ENCODE measurements at places on chromosomes 4 and X.

DNA sequence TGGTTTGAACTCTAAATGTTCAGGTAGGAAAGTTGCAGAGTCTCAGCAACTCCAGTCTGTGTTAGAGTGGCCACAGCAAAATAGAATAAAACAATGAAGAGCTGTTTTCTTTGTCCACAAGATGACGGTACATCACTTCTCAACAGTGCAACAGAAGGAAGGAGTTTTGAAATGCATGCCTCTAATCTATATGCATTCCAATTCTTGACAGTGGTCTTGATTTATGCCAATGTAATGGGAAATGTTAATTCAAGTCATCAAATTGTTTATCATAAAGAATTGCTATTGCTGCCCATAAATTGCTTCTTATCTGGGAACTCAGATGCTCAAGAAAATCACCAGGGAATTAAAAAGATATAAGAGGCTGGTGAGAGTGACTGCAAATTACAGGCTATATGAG, 195.5 kb upstream of the PRPS2 start:
- no peak for DNase-seq

- DNase-seq = no peak
Measured at GRCh38 chr4:6905516-6906445, 3.8 kb upstream of the TBC1D14 start.

DNA sequence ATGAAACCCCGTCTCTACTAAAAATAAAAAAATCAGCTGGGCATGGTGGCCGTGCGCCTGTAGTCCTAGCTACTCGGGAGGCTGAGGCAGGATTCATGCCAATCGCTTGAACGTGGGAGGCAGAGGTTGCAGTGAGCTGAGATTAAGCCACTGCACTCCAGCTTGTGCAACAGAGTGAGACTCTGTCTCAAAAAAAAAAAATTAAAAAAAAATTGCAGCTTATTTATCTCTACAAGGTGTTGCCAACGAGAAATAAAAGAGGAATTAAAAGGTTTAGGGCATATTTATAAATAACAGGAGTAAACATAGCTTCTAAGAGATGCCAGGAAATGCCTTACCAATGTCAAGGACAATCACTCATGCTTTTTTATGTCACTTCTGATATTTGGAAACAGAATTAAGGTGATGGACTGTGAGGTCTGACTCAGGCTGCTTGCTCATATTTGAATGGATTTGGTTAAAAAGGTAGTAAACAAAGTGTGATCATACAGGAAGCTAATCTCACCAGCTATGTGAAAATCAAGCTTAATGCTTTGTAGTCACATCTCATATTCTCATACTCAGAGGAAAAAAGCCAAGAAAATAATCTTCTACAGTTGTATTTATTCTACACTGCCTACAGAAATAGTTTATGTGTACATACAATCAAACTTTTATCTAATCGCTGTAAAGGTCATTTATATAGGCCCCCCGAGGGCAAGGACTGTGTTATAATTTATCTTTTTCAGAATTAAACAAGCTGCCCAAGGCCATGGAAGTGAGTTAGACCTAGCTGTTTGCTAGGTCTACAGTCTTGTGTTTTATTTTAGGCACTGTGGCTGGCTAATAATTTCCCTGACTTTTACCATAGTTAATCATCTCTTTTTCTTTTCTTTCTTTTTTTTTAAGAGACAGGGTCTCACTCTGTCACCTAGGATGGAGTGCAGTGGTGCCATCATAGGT, 61.1 kb upstream of the RBMX start:
- DNase-seq = no peak

DNA sequence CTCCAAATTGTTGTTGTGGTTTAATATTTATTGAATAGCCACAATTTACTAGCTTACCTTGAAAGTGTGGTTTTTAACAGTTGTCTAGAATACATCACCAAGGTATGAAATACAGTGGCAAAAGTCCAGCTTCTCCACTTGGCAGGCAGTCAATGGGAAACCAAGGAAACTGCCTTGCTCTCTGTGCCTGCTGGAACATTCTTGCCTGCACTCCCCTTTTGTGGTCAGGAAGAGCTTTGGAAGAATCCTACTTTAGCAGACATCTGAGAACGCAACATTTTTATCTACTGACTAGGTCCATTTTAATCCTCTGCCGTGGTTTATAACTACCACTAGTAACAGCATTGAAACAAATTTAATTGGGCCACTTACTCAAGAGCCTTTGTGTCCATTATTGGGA, 64.5 kb downstream of the TENM3 start:
- no peak for DNase-seq

- DNase-seq = no peak
Measured at GRCh38 chr4:158936238-158936637, 166.6 kb upstream of the RAPGEF2 start.

GRCh38 chr4:16032396-16032770, 51.4 kb downstream of the PROM1 start:
- no peak for DNase-seq

GRCh38 chr4:177555007-177555574, 112.9 kb upstream of the AGA start:
- peak; percentile 31 for DNase-seq

DNA sequence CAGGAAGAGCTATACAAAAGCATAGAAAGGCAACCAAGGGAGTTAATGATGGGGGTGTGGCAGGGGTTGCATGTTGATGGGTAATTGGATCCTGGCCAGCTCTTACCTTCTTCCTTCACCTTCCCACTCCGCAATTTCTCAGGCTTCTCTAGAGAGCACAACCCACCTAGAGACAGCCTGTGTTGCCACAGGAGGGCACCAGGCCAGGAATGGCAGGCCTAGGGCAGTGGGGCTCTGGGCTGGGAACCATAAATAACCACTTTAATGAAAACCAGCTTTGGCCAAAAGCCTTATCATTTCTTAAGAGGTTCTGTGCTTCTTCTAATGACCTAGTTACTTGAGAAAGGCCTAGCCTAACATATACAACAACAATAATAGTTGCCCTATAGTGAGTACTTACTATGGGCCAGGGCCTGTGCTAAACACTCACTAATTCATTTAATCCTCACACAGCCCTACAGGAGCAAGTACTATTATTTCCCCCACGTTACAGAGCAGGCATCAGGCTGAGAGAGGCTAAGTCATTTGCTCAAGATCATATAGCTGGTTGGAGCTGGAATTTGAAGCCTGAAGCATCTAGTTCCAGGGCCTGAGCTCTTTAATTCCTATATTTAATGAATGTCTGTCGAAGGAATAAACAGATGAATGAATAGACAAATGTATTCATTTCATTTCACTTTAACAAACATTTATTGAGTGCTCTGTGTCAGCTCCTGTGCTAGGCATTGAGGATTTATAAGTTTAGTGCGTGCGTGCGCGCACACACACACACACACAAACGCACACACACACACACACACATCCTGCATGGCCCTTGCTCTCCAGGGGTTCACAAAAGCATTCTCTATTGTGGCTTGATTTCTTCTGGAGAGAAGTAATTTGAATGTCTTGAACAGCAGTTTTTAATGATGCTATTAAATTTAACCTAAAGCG, 66.8 kb downstream of the RTL9 start:
- DNase-seq = no peak

DNA sequence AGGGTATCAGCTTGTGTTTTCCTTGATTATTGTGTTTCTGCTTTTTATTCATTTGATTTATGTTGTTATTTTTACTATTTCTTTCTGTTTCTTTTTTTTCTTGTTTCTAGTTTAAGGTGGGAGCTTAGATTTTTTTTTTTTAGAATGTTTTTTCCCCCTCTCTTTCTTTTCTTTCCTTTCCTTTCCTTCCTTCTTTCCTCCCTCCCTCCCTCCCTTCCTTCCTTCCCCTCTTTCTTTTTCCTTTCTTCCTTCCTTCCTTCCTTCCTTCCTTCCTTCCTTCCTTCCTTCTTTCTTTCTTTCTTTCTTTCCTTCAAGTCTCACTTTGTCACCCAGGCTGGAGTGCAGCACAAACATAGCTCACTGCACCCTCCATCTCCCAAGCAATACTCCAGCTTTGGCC, 31.4 kb upstream of the PRDM8 start:
- DNase-seq = no peak

GRCh38 chr4:10577508-10578426, 106.8 kb downstream of the CLNK start:
- no peak for DNase-seq

Data from activated CD4-positive, alpha-beta T cell treated with anti-CD3 and anti-CD28 coated beads, Interleukin-2, amount 50 U/mL, for 48 hours (primary cell).